AG09309 (cell line): ENCODE measurements at places on chromosomes 2 and 18.
A peak's percentile ranks its signal among the peaks of the same experiment; 100 is the strongest.

DNA sequence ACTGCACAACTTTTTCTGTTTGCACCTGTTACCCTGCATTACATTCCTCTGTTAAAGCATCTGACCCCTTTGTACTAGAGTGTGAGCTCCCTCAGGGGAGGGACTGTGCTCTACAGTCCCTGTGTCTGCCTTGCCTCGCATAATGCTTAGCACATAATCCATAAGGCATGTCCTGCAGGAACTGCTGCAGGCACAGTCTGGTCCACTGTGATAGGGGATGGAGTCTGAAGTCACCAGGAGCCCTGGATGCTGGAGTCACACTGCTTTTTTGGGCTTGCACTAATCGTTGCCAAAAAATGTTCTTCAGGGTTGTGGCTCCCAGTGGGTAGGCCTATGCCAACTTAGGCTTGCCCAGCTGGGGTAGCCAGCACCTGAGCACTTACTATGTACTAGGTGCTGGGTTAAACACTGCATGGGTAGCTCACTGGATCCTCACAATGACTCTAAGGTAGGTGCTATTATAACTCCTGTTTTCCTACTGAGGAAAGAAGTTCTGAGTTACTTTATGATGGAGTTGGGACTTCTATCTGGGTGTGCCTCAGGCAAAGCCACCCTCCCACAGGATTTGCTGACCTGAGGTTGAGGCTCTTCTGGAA lies 33.3 kb downstream of the COPS7B start:
- no peak for DNase-seq

GRCh38 chr18:10759241-10759640 lies 233.4 kb downstream of the NAPG start:
- DNase-seq, result no peak

GRCh38 chr2:117470311-117471095 lies 344.0 kb upstream of the DDX18 start:
- no peak for DNase-seq

- no peak for DNase-seq
These were observed 66.1 kb downstream of the BAZ2B start for GRCh38 chr2:159550231-159550630.

DNA sequence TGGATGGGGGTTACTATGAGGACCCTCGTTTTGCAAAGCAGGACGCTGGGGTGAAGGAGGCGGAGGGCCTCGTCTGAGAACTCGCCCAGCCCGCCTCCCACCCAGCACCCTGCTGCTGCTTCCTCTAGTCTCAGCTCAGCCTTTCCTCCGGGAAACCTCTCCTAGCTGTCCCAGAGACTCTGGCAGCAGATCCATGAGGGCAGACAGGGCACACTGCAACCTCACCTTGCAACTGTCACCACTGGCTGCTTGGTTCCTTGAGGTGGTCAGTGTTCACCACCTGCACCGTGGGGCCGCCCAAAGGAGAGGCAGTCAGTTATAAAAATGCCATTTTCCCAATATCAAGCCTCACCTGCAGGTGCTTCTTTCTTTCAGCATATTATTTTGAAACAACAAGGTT lies 45.6 kb downstream of the PARD6G start:
- no peak for DNase-seq

GRCh38 chr2:197445746-197446145 lies 7.6 kb upstream of the COQ10B start:
- no peak for DNase-seq

GRCh38 chr18:25608091-25608490 lies 256.1 kb upstream of the ZNF521 start:
- no peak for DNase-seq

GRCh38 chr2:213284105-213285090 lies at the start of gene SPAG16:
SPAG16 (plus strand) TSS chr2:213284464.
- DNase-seq, result peak; percentile 92

GRCh38 chr2:46384457-46384815 lies 87.2 kb downstream of the EPAS1 start:
- no peak for DNase-seq

DNA sequence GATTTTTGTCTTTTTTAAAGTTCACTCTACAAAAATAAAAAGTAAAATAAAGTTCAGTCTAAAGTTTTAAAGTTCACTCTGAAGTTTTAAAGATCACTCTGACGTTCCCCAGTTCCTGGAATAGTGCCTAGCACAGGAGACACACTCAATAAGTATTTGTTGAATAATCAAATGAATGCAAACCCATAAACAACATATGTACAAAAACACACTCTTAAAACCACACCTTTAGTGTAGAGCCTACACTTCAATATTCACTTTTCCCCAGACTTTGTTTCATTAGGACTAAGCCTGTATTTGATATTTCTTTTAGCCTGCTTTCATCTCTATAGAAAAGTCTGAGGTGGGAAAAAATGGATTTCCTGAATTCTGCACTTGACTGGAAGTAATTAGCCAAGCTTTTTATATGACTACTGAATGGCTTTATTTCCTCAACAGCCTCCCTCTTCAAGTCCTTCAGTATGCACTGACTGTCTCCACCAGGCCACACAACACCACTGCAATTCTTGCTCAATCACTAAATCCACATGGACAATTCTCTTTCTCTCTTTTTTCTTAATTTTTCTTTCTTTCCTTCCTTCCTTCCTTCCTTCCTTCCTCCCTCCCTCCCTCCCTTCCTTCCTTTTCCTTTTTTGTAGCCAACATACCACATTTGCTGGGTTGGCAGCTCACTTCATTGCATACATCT lies 104.6 kb downstream of the SS18 start:
- no peak for DNase-seq

DNA sequence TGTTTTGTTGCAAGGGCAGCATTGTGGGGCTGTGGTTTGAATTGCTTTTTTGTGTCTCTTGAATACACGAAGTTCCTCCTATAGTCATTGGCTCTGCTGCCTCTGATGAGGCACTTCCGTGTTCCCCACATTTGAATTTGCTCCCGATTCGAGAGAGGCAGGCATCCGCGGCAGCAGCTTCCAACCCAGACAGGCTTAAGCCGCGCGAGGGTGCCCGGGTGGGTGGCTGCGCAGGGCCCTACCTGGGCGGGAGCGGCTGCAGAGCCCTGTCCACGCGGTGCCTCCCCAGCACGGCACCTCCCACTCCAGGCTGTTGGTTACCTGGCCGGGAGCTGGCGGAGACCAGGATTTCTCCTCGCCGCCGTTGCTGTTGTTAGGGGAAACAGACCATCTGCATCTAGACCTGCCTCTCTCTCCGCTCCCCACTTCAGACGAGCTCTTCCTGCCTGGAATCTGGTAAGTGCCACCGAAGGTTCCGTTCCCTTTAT lies 151.3 kb downstream of the NEDD4L start:
- DNase-seq, result no peak

GRCh38 chr2:149731079-149731478 lies 143.5 kb upstream of the MMADHC start:
- no peak for DNase-seq

- DNase-seq, result peak; percentile 89
These were observed 175.2 kb downstream of the TGIF1 start for GRCh38 chr18:3624935-3625741.

- DNase-seq, result no peak
These were observed 182.0 kb downstream of the PRKCE start for GRCh38 chr2:45833301-45833967.

DNA sequence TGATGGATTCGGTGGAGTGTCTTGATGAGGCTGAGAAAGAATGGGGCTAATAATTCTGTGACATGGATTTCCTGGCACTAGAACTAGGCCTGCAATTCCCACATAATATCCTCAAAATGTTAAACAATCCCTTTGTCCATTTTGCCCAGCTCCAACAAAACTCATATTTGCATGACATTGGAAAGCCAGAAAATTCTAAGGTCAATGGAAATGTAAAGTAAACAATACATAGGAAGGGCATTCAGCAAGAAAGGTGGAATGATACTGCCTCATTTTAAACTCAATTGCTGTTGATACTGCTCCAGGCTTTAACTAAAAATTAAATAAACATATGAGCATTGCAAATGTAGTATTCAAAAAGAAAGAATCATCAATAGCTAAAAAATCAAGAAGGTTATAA lies 434.8 kb upstream of the SLC8A1 start:
- DNase-seq, result no peak

GRCh38 chr2:9422321-9423099 lies 818 bp downstream of the ITGB1BP1 start:
- DNase-seq, result no peak

DNA sequence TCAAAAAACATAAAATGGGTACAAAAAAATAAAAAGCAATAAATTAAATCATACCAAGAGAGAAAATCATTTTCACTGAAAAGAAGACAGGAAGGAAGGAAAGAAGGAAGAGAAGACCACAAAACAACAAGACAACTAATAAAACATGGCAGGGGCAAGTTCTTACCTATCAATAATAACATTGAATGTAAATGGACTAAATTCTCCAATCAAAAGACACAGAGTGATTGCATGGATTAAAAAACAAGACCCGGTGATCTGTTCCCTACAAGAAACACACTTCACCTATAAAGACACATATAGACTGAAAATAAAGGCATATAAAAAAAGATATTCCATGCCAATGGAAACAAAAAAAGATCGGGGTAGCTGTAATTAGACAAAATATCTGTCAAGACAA lies 82.6 kb upstream of the CERS6 start:
- DNase-seq, result no peak

DNA sequence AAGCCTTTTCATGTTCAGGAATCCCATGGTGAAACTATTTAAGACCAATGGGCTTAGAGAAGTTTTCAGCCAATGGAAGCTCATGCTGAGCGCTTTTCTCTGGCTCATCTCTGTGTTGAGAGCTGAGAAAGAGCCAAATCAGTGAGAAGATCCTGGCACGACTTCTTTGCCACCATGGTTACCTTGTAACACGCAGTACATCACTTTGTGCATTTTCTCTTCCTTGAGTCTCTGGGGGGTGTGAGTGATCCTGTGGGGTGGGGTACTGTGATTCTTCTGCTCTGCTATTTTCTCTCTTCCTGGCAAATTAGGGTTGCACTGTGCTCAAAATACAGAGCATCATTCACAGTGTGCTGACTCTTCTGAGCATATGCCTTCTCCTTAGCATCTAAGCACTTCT lies 664.2 kb downstream of the ARHGAP15 start:
- DNase-seq, result no peak

DNA sequence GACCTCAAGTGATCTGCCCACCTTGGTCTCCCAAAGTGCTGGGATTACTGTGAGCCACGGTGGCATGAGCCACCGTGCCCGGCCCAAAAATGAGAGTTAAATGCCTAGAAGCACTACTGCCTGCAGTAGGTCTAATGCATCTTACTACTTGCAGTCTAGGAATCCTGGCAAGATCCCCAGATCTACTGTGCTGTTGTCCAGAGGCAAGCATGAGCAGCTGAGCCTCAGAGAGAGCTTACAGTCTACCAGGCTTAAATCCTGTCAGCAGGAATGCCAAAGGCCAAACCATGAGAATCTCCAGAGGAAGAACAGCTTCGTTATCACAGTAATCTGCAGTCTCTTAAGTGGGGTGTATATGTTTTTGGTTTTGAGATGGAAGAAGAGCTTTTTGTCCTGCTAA lies 54.4 kb downstream of the XRCC5 start:
- DNase-seq, result no peak

- DNase-seq, result no peak
These were observed 70.8 kb upstream of the LPIN2 start for GRCh38 chr18:3083766-3084165.

- no peak for DNase-seq
These were observed 172.0 kb downstream of the LOXHD1 start for GRCh38 chr18:46484971-46485370.

DNA sequence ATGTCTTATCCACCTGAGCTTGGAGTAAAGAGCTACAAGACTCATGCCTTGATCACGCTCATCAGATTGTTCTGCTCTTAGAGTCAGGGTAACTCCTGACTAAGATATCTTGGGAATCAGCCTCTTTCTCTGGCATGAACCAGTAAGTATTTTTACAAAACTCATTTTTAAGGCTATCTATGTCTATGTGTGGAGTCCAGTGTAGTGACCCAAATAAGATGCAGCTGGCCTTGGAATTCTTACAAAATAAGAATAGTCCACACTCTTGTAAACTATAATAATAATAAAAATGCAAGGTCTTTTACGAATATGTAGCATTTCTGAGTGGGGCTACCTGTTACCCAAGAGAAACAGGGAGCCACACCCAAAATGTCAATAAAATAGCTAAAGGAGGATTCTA lies 498.3 kb upstream of the SYT4 start:
- no peak for DNase-seq

GRCh38 chr2:140122001-140122400 lies 1341.8 kb upstream of the NXPH2 start:
- DNase-seq, result no peak

DNA sequence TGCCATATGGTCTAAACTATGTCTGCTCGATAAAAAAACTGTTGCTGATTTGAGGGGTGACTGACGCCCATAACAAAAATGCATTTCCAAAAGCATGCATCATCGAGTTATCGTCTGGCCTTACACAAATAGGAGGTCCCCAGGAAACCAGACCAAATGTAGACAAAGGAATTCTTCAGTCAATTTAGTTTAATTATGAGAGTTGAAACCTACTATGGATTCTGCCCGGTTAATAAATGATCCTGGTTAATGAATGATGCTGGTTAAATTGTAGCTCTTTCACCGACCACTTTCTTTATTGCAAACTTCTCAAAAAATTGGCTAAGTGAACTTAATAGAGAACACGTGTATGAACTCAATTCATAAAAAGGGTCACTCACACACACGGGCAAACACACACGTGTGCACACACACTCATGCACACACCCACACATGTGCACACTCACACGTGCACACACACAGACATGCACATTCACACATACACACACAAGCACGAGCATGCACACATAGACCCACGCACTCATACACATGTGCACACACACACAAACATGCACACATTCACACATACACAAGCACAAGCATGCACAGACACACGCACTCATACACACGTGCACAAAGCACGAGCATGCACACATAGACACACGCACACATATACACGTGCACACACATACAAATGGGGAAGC lies 59.0 kb upstream of the SALL3 start:
- DNase-seq, result no peak

DNA sequence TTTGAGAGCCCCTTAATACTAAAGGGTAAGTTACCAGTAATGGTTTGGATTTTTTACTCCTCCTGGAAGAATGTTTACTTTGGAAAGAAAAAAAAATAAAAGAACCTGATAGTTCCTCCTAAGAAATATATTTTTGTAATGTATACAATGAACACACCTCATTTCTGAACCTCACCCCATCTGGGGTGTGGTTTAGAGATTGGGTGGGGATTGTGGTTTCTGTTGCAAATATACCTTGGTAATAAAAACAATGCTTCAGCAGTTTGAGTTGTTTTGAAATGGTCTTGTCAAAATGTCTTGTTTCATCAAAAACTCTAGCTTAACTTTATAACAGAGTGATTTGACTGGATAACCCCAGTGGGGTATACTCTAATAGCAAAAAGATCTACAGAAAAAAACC lies 448.9 kb upstream of the MEIS1 start:
- DNase-seq, result no peak
